ENCODE measurements at places on chromosomes 1 and 21. TPM values are rescaled to one million over a fixed set of nuclear protein-coding genes. Genes with fewer than 3 reads are reported as not detected.
A peak's percentile ranks its signal among the peaks of the same experiment; 100 is the strongest.

- no peak for DNase-seq
Measured at GRCh38 chr1:220552672-220553260, 24.8 kb downstream of the MARK1 start.

The BCL2L15 gene
- total RNA-seq = 20.9 TPM

DNA sequence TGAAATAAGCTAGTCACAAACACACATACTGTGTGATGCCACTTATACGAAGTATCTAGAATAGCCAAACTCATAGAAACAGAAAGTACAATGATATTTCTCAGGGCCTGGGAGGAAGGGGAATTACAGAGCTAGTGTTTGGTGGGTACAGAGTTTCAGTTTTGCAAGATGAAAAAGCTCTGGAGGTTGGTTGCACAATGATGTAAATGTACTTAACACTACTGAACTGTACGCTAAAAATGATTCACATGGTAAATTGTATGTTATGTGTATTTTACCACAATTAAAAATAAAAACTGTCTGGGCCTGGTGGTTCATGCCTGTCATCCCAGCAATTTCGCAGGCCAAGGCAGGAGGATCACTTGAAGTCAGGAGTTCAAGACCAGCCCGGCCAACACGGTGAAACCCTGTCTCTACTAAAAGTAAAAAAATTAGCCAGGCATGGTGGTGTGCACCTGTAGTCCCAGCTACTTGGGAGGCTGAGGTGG lies 15.3 kb upstream of the FHAD1 start:
- no peak for DNase-seq

The CD84 gene
- 11.9 TPM for total RNA-seq

The MCOLN3 gene
- 2.8 TPM for total RNA-seq

- no peak for DNase-seq
Measured at GRCh38 chr1:206633708-206634121, 1.6 kb upstream of the DYRK3 start.

DNA sequence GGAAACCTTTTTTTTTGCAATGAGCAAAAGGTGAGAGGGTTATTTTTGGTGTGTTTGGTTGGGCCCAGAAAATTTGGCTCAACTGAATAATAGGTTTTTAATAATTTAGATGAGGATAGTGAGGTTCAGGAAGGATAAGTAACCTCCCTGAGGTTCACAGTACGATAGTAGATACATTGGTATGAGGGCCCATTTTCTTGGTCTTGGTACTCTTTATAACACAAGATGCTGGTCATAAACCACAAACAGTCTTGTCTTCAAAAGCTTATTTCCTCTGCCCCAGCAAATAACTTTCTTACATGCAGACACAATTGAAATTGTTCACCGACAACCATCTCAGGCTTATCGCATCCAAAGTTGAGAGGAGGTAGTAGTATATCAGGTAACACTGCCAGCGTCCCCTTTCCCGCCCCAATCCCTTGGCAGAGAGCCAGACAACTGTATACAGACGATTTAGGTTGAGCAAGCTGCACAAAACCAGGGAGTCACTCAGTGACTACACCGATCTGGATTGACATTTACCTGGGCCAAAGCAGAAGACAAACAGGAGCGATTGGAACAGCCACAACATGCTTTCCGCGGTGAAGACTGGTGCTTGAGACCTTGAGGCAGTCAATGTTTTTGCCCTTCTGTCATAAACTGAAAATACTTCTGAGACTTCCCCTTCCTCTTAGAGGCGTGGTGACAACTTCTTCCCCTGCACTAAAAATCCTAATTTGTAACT lies at the start of gene SLAMF6:
Gene SLAMF6 (minus strand): TSS at position 634 of the 724 bp plus-strand sequence. CDS start 63 bp downstream, at position 571.
- DNase-seq = no peak

- no peak for DNase-seq
Measured at GRCh38 chr1:23163395-23163794, 5.3 kb downstream of the LUZP1 start.

DNA sequence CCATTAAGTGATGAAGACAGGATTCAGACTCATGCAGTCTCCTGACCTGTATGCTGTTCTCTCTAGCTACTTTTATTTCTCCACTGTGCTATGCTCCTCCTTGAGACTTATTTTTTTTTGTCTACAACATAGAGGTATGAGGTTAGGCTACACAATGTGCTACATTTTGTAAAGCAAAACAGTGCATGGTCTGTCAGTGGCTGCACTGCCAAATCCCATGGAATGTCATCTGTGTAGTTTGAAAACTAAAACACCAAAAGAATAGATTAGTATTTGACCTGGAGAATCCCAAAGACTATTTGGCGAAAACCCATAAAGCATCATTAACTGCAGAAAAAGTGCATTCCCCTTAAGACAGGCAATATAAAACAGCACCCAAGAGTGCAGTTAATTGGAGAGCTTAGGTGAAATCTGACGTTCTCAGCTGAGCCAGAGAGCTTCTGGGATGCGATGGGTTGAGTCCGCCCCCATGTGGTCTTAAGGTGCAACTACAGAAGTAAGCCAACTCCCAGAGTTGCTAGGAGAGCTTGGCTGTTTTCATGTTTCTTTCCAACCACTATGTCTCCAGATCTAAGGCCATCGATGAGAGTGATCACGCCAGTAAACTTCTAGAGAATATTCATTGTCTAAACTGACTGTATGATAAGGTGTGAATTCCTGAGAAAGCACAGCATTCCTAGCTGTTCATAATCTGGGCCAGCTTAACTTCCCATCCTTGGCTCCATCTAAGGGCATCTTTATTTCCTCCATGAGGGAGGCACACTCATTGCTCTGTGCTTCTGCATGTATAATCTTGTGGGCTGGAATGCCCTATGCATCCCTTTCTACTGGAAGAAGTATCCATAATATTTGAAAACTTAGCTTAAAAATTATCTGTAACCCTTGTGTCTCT lies 20.7 kb upstream of the CYP2J2 start:
- DNase-seq = peak; percentile 67

DNA sequence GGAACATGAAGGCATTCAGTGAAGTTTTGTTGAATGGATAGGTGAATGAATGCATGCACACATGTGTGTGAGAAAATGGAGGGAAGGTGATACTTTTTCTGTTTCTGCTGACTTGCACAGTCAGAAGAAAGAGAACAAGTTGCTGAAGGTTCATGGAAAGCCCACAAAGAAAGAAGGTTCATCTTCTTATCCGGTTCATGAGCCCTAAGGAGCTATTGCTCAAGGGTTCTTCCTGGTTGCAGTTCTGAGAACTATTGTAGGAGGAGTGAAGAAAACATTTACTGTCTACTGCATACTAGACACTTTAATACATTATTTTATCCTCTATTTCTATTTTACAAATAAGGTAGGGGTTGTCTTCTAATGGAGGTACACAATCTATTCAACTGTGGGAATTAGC lies 13.4 kb upstream of the NIBAN1 start:
- DNase-seq = no peak

GRCh38 chr1:66546047-66546810 lies 12.3 kb downstream of the SGIP1 start:
- no peak for DNase-seq

GRCh38 chr1:204626381-204626780 lies 59.2 kb downstream of the LRRN2 start:
- DNase-seq = no peak

GRCh38 chr1:221638595-221638994 lies 103.3 kb downstream of the DUSP10 start:
- DNase-seq = no peak

The KMO gene
- total RNA-seq = 0.83 TPM

The UTP11 gene
- 17.7 TPM for total RNA-seq

The CCDC30 gene
- total RNA-seq = 8.4 TPM

DNA sequence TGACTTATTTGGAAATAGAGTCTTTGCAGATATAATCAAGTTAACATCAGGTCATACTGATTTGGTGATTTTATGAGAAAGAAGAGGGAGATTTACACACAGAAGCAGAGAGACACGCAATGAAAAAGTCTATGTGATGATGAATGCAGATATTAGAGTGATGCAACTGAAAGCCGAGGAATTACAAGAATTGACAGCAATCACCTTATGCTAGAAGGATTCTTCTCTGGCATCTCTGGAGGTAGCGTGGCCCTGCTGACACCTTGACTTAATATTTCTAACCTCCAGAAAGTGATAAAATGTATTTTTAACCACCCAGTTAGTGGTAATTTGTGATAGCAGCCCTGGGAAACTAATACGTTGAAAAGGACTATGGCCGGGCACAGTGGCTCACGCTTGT lies 14.2 kb upstream of the CFH start:
- DNase-seq = no peak

The OR10Z1 gene
- not detected for total RNA-seq
